T-helper 2 cell treated with Interferon-gamma antibody and Interleukin-4, amounts not matched to agents 5 μg/mL and 100 μg/mL, for 36 hours (primary cell): ENCODE measurements at places on chromosomes 1 and 21.

DNA sequence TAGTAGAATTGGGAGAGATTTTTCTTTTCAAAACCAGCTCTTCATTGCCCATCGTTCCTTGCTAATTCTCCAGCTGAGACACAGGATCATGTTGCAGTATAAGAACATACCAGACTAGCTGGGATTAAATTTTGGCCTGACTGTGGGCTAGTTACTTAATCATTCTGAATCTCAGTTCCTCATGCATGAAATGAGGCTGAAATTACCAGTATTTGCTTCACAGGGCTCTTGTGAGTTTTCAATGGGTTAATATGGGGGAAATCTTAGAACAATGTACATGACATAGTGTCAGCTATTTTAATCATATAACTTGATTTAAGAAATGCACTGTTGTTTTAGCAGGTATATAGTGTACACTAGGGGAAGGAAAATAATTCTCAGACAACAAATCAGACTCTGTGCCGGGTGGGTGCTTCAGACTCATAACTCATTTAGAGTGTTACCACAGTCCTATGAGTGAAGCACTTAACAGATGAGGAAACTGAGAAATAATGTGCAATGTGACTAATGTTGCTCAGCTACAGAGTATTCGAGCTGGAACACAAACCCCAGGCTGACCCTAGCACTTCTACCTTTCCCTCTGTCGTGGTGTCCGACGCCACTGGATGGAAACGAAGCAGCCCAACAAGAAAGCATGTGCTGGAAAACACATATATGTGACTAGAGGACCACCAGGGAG is 137.6 kb upstream of the SGIP1 start:
- no peaks in the 10 kb centered on the region for H3K36me3 ChIP-seq
- DNase-seq, result no peak
- H3K4me3 ChIP-seq, result no peak overlapping the region

- no peaks in the 10 kb centered on the region for H3K27me3 ChIP-seq
- H3K36me3 ChIP-seq, result peaks cover 14% of the 10 kb centered on the region
- no peak overlapping the region for H3K27ac ChIP-seq
- peak overlapping the region; percentile 71 for H3K4me3 ChIP-seq
- DNase-seq, result no peak
- H3K4me1 ChIP-seq, result peaks cover 57% of the 10 kb centered on the region
These were observed 3.4 kb downstream of the MEF2D start for GRCh38 chr1:156497078-156497742.

GRCh38 chr1:28078680-28079626 is 9.5 kb downstream of the EYA3 start:
- no peak overlapping the region for H3K27ac ChIP-seq
- peaks cover 13% of the 10 kb centered on the region for H3K4me1 ChIP-seq
- H3K4me3 ChIP-seq, result no peak overlapping the region
- peaks cover 8% of the 10 kb centered on the region for H3K36me3 ChIP-seq
- no peak for DNase-seq

DNA sequence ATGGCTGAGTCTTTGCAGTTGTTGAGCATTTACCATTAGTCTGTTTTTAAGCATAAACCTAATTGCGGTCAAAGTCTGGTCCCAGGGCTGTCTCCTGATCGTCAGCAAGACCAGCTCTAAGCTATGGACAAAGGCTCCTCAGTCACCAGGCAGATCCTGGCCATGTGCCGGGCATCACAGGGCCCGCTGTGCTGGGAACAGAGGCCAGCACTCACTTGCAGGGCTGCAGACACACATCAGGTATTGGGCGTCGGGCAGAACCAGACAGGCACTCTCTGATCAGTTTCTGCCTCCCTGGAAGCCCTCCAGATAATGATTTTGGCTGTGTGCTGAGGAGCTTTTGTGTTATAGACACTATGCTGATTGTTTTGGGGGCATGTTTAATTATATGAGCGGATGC is 26.6 kb downstream of the TMEM51 start:
- no peaks in the 10 kb centered on the region for H3K36me3 ChIP-seq
- no peak for DNase-seq
- no peaks in the 10 kb centered on the region for H3K4me1 ChIP-seq
- no peak overlapping the region for H3K4me3 ChIP-seq

DNA sequence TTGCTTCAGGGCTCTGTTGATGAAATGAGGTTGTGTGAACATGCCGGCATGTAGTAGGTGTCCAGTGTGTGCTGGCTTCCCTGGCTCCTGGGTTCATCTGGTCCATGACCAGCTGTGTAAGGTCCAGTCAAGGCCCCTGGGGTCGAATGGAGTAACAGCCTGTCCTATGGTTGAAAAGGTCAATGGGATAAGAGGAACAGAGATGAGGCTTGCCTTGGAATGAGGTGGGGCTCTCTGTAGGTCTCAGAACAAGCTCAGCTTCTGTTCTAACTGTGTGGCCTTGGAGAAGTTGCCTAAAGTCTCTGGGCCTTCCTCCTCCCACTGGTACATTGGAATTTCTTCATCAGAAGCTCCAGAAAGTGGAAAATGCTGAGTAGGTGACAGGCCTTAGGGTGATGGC is 26.6 kb downstream of the RPS6KA1 start:
- H3K36me3 ChIP-seq, result peaks cover 69% of the 10 kb centered on the region
- no peak overlapping the region for H3K27ac ChIP-seq
- H3K27me3 ChIP-seq, result no peaks in the 10 kb centered on the region
- no peak overlapping the region for H3K4me3 ChIP-seq
- peaks cover 6% of the 10 kb centered on the region for H3K4me1 ChIP-seq

DNA sequence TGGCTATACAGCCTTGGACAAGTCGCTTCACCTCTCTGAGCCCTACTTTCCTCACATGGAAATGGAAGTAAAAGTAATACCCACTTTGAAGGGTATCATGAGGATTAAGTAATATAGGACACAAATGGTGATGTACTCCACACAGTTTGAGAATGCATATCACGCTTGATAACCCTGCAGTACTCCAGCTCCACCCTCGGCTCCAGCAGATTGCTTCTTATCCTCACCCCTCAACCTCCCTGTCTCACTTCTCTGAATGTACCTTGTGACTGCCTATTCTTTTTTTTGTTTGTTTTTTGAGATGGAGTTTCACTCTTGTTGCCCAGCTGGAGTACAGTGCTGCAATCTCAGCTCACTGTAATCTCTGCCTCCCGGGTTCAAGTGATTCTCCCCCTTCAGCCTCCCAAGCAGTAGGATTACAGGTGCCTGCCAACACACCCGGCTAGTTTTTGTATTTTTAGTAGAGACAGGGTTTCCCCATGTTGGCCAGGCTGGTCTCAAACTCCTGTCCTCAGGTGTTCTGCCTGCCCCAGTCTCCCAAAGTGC is 55.5 kb downstream of the LDLRAD2 start:
- no peaks in the 10 kb centered on the region for H3K27me3 ChIP-seq
- no peaks in the 10 kb centered on the region for H3K36me3 ChIP-seq
- H3K4me1 ChIP-seq, result no peaks in the 10 kb centered on the region
- H3K4me3 ChIP-seq, result no peak overlapping the region

- H3K27ac ChIP-seq, result no peak overlapping the region
- no peaks in the 10 kb centered on the region for H3K4me1 ChIP-seq
- no peak for DNase-seq
- no peaks in the 10 kb centered on the region for H3K27me3 ChIP-seq
These were observed 98.7 kb downstream of the OBSCN start for GRCh38 chr1:228306275-228307217.

DNA sequence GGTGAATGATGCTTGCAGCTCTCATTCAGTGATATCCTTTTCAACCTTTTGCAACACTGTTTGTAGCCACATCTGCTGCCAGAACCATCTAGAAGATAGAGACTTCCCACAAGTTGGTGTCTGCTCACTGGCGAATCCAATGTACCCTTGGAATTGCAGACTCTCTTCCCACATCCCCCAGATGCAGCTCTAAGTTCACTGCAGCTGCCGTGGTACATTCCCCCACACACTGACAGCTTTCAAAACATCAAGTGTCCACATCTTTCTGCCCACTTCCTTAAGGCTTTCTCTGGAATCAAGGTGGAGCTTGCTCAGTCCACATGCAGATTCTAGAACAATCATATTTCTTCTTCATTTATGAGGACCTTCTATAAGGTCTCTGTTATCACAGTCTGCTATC is 99.2 kb downstream of the PLPPR4 start:
- H3K27ac ChIP-seq, result no peak overlapping the region
- H3K36me3 ChIP-seq, result no peaks in the 10 kb centered on the region
- no peak overlapping the region for H3K4me3 ChIP-seq
- no peak for DNase-seq
- no peaks in the 10 kb centered on the region for H3K27me3 ChIP-seq
- H3K4me1 ChIP-seq, result no peaks in the 10 kb centered on the region

- DNase-seq, result no peak
- peak overlapping the region; percentile 50 for H3K27ac ChIP-seq
- peaks cover 9% of the 10 kb centered on the region for H3K4me1 ChIP-seq
- H3K27me3 ChIP-seq, result no peaks in the 10 kb centered on the region
- no peak overlapping the region for H3K4me3 ChIP-seq
These were observed 7.5 kb downstream of the XKR8 start for GRCh38 chr1:27967106-27967883.

GRCh38 chr21:45942755-45943629 is 38.6 kb upstream of the COL6A1 start:
- DNase-seq, result no peak
- no peaks in the 10 kb centered on the region for H3K36me3 ChIP-seq
- no peak overlapping the region for H3K4me3 ChIP-seq
- H3K27ac ChIP-seq, result no peak overlapping the region

- H3K27me3 ChIP-seq, result peaks cover 18% of the 10 kb centered on the region
- H3K36me3 ChIP-seq, result no peaks in the 10 kb centered on the region
- no peaks in the 10 kb centered on the region for H3K4me1 ChIP-seq
- no peak for DNase-seq
- no peak overlapping the region for H3K27ac ChIP-seq
These were observed 74.1 kb upstream of the CD34 start for GRCh38 chr1:207984831-207985572.

- DNase-seq, result no peak
- H3K36me3 ChIP-seq, result no peaks in the 10 kb centered on the region
- H3K4me3 ChIP-seq, result no peak overlapping the region
- peaks cover 6% of the 10 kb centered on the region for H3K4me1 ChIP-seq
- H3K27me3 ChIP-seq, result peaks cover 6% of the 10 kb centered on the region
- H3K27ac ChIP-seq, result no peak overlapping the region
These were observed 30.4 kb upstream of the FOXO6 start for GRCh38 chr1:41330588-41331545.

- H3K27ac ChIP-seq, result peak within 1 kb of the TSS; percentile 75
- peak within 1 kb of the TSS; percentile 92 for H3K4me3 ChIP-seq
- peak; percentile 68 for DNase-seq
- peaks cover 58% of the 10 kb centered on the region for H3K4me1 ChIP-seq
These were observed at the start of gene CD52 for GRCh38 chr1:26317612-26318337. Gene CD52, plus strand, starts transcription at chr1:26317958. Its CDS starts 60 bp downstream, at chr1:26318018.

GRCh38 chr1:232617237-232617636 is 12.7 kb downstream of the SIPA1L2 start:
- peaks cover 9% of the 10 kb centered on the region for H3K27me3 ChIP-seq
- no peak overlapping the region for H3K4me3 ChIP-seq
- no peaks in the 10 kb centered on the region for H3K4me1 ChIP-seq
- H3K36me3 ChIP-seq, result no peaks in the 10 kb centered on the region
- no peak overlapping the region for H3K27ac ChIP-seq

GRCh38 chr21:29231756-29232529 is 66.8 kb upstream of the BACH1 start:
- H3K27ac ChIP-seq, result no peak overlapping the region
- no peaks in the 10 kb centered on the region for H3K36me3 ChIP-seq
- H3K4me1 ChIP-seq, result peaks cover 24% of the 10 kb centered on the region

DNA sequence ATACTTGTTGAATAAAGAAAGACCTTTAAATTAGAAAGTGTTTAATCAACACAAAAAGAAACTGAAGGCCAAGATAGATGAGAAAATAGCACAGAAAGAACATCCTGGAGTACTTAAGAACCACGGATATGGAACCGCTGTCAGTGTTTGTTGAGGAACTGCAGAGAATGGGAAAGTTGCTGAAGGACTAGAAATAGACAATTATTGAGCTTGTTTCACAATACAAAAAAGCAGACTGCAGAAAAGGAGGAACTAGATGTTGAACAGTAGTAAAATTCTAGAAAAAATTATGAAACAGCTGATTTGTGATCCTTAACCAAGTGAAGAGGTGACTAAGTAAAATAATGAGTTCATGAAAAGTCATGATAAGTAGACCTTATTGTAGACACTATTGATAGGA is 29.7 kb downstream of the MYSM1 start:
- no peaks in the 10 kb centered on the region for H3K27me3 ChIP-seq
- peaks cover 39% of the 10 kb centered on the region for H3K36me3 ChIP-seq
- no peak overlapping the region for H3K4me3 ChIP-seq
- no peak overlapping the region for H3K27ac ChIP-seq

GRCh38 chr21:45374826-45375455 is 30.0 kb upstream of the COL18A1 start:
- H3K27me3 ChIP-seq, result peaks cover 17% of the 10 kb centered on the region
- no peaks in the 10 kb centered on the region for H3K36me3 ChIP-seq
- DNase-seq, result no peak
- H3K27ac ChIP-seq, result no peak overlapping the region

DNA sequence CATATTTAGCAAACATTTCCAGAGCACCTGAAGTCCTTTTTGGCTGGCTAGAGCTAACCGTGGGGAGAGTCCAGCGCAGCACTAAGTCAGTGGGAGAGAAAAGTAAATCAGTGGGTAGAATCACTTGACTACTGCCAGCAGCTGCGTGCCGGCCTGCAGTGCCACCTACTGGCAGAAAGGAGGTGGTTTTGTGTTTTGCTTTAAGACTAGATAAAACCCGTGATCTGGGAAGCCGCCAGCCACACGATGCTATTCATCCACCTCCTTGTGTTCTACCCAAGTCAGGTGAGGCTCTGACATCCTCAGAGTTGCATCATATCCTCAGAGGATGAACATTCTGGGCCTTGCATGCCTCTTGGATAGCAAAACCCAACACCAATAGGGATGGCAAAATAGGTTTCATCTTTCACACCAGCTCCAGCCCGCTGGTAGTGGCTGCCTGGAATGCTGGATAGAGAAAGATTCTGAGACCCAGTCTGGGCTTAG is 14.1 kb upstream of the HEYL start:
- peaks cover 16% of the 10 kb centered on the region for H3K4me1 ChIP-seq
- H3K27ac ChIP-seq, result no peak overlapping the region
- DNase-seq, result peak; percentile 73
- no peaks in the 10 kb centered on the region for H3K36me3 ChIP-seq
- H3K27me3 ChIP-seq, result no peaks in the 10 kb centered on the region

GRCh38 chr1:224698015-224698451 is 81.9 kb downstream of the CNIH3 start:
- H3K27ac ChIP-seq, result no peak overlapping the region
- no peaks in the 10 kb centered on the region for H3K27me3 ChIP-seq
- H3K4me1 ChIP-seq, result no peaks in the 10 kb centered on the region
- no peaks in the 10 kb centered on the region for H3K36me3 ChIP-seq

GRCh38 chr1:27576806-27577227 is 27.1 kb downstream of the AHDC1 start:
- peaks cover 2% of the 10 kb centered on the region for H3K36me3 ChIP-seq
- no peak for DNase-seq
- no peak overlapping the region for H3K27ac ChIP-seq
- no peak overlapping the region for H3K4me3 ChIP-seq
- no peaks in the 10 kb centered on the region for H3K4me1 ChIP-seq
- peaks cover 20% of the 10 kb centered on the region for H3K27me3 ChIP-seq

GRCh38 chr1:187051618-187052232 is 223.0 kb downstream of the PLA2G4A start:
- no peak overlapping the region for H3K27ac ChIP-seq
- H3K36me3 ChIP-seq, result no peaks in the 10 kb centered on the region
- H3K4me1 ChIP-seq, result no peaks in the 10 kb centered on the region
- H3K27me3 ChIP-seq, result no peaks in the 10 kb centered on the region
- no peak for DNase-seq

GRCh38 chr1:63643517-63643916 is 50.3 kb downstream of the PGM1 start:
- peaks cover 67% of the 10 kb centered on the region for H3K36me3 ChIP-seq
- peaks cover 22% of the 10 kb centered on the region for H3K4me1 ChIP-seq
- H3K27ac ChIP-seq, result no peak overlapping the region
- DNase-seq, result no peak
- H3K4me3 ChIP-seq, result no peak overlapping the region
